ENCODE measurements at places on chromosomes 11 and 22.

- no peak for DNase-seq
Observed at GRCh38 chr11:92070026-92070889, 154.4 kb upstream of the FAT3 start.

- DNase-seq, result no peak
Observed at GRCh38 chr11:33700063-33700501, 544 bp downstream of the C11orf91 start.

- DNase-seq, result no peak
Observed at GRCh38 chr11:75969626-75970308, 154.8 kb downstream of the UVRAG start.

GRCh38 chr11:3830730-3831129 lies 10.0 kb downstream of the RHOG start:
- no peak for DNase-seq

GRCh38 chr22:37185646-37186227 lies 2.3 kb downstream of the C1QTNF6 start:
- DNase-seq, result no peak

DNA sequence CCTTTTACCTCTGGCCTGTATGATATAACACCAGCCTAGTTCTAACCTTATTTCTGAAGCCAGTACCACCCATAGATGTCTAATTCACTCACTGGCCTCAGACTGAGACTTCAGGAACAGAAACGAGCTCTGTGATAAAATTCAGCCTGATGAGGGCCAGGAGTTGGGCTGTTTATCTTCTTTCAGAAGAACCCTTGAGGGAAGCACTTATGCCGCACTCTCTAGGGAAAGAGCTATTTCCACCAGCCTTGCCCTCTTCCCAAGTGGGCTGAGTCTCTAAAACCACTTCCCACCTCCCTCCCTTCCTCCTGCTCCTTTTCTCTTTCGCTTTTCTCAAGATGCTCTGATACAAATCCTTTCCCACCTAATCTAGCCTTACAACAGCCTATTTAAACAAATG lies 2.0 kb upstream of the OR52B4 start:
- no peak for DNase-seq

Measured in stimulated activated CD8-positive, alpha-beta memory T cell treated with anti-CD3 and anti-CD28 coated beads, Interleukin-12 subunit alpha, Interleukin-12 subunit beta, amount 100 ng/mL, for 1 hour (primary cell).